ENCODE measurements at places on chromosomes 3 and 15.

DNA sequence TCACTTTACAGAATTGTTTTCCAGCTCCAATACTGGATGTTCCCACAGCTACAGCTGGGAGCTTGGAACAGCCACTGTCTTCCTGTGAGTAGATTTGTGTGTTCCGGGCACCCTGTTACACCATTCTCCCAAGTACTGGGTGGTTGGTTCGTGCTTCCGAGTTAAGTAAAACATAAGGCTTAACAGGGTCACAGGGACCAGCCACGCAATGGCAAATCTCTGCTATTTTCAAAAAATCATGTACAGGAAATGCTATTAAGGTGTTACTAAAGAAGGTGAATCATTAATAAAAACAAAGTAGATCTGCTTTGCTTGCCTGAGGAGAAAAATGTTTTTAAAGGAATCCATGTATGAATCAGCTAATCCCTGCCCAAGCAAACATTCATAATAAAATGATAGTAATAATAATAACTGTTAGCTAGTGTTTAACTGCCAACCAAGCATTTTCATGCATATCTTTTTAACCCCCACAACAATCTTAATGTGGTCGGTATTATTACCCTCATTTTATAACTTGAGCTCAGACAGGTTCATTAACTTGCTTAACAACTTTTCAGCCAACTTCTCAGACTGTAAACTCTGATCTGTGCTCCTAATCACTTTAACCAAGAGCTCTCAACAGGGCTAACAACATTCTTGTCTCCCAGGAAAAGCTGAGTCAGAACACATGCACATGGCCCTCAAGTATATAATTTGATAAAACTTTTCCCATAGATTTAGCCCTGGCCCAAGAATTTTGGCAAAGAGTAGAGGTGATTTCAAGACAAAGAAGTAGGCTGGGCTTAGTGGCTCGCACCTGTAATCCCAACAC is 2.7 kb upstream of the C2CD4A start:
- DNase-seq = peak; percentile 88

- peak; percentile 56 for DNase-seq
These were observed 75.6 kb downstream of the AQP9 start for GRCh38 chr15:58213587-58214338.

- DNase-seq = no peak
These were observed 12.8 kb downstream of the PAK6 start for GRCh38 chr15:40251486-40252140.

- peak; percentile 7 for DNase-seq
These were observed 63.1 kb downstream of the IFT57 start for GRCh38 chr3:108159105-108159504.

DNA sequence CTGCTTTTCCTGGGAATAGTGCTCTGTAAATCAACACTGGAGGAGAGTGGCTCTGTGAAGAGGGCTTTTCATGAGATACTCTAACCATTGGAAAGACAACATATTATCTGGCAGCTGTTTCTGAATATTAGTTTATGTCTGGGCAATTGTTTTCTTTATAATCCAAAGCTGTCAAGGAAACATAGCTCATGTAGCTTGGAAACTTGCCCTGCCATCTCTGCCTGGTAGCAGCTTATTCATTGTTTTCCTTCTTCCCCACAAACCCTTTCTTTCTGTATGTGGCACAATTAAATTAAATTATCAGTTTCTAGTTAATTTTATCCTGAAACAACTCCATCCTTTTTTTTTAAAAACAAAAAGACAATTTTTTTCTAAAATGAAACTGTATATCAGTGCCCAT is 160.0 kb downstream of the EDEM1 start:
- DNase-seq = no peak

DNA sequence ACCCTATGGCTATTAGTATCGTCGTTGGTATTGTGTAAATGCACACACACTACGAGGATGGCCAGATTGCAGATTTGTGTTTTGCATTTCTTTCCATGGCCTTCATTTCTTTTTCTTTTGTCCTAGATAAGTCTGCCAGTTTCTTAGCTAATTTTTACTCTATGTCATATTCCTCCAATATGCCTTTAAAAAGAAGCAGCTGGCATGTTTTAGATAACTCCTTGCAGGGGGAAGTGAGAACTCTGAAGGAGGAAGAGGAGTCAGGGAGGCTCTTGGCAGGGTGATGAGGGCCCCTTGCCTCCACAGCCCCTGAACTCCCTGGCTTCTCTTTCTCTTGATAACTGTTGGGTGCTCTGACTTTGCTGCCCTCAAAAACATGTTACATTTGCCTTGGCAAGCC is 244.0 kb downstream of the GABRG3 start:
- DNase-seq = no peak

DNA sequence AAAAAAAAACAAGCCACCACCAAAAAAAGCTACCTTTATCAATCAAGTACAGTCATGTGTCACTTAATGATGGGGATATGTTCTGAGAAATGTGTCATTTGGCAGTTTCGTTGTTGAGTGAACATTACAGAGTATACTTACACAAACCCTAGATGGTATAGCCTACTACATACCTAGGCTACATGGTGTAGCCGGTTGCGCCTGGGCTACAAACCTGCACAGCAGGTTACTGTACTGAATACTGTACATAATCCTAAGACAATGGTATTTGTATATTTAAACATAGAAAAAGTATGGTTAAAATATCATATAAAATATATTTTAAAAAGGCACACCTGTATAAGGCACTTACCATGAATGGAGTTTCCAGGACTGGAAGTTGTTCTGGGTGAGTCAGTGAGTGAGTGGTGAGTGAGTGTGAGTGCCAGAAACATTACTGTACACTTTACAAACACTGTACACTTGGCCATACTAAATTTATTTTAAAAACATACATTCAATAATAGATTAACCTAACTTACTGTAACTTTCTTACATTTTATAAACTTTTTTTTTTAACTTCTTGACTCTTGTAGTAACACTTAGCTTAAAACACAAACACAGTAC is 25.9 kb upstream of the JMJD7 start:
- peak; percentile 85 for DNase-seq

GRCh38 chr3:14801668-14802380 is 16.9 kb upstream of the FGD5 start:
- DNase-seq = no peak

DNA sequence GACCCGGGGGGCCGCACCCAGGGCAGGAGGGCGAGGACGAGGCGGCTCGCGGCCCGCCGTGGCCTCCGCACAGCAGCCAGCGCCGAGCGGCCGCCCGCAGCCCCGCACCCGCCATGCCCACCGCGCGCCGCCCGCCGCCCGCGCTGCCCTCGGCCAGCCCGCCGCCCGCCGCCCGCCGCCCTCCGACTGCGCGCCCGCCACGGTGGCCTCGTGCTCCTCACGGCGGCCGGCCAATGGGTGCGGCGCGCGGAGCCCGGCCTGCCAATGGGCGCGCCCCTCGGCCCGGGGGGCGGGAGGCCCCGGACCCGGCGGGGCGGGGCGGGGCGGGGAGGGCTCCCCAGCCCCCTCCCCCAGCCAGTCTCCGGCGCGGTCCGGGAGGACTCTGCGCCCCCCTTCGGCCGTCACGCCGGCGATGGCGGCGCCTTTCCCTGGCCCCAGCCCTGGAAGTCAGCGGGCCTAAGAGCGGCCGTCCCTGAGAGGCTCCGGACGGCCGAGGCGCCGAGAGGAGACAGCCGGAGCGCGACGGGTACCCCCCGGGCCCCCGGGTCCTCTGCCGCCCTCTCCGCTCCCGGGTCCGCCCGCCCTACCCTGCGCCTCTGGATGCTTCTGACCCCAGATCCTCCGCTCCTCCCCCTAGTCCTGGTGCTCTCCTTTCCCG is at the start of gene NT5DC2:
NT5DC2 (minus strand) TSS at position 235 of the 658 bp plus-strand sequence; CDS start at position 115, 120 bp downstream.
- DNase-seq = peak; percentile 71

DNA sequence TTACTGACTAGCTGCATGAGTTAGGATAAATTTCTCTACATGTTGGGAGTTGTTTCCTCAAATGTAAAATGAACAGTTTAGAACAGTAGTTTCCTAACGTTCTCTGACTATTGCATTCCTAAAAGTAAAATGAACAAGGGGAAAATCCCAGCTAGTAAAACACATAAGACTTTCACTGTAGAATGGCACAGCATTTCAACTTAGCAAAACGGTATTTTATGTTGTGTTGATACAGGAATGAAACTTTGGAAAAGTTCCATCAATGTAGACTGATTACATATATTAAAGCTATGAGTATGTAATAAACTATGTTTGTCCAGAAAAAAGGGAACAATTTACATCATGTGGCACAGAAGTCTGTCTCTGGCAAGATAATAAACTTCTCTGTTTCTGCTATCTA is 297.4 kb upstream of the EPHA3 start:
- DNase-seq = peak; percentile 66

GRCh38 chr3:194986208-194987043 is 284.5 kb downstream of the XXYLT1 start:
- peak; percentile 99 for DNase-seq

DNA sequence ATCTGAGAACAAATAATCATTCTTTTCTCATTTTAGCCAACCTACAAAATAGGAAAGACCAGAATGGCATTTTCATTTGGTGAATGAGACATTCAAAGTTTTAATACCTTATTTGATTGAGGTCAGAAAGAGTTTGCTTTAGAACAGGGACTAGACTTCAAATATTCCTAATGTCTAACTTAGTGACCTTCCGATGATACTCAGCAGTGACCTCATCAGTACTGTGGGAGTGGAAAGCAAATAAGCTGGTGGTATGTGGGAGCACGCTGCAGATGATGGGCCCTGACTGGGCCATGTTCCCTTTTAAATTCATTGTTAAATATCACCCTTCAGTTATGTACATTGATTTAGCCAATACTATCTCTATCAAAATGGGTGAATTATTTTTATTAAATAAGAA is 223.3 kb downstream of the P3H2 start:
- peak; percentile 28 for DNase-seq

DNA sequence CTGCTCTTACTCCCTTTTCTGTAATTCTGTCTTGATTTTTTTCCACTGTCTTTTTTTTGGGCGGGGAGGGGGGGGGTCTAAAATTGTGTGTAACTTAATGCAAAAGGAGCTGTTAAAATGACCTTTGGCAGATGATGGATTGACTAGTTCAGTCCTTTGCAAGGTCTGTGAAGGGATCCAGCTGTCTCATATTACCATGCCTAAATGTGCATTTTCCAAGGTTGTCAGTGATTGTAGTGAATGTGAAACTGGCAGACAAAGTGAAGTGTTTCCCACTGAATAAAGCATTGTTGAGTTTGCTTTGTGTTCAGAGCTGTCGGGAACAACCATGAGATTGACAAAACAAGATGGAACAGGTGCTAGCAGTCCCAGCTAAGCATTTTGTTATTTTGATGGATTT is 110.1 kb upstream of the SKOR1 start:
- DNase-seq = no peak

GRCh38 chr15:49137861-49138260 is 17.5 kb downstream of the COPS2 start:
- no peak for DNase-seq

- DNase-seq = no peak
These were observed 9.9 kb upstream of the KLHL25 start for GRCh38 chr15:85804481-85805170.

GRCh38 chr15:95604634-95605036 is 725.9 kb upstream of the NR2F2 start:
- peak; percentile 35 for DNase-seq

DNA sequence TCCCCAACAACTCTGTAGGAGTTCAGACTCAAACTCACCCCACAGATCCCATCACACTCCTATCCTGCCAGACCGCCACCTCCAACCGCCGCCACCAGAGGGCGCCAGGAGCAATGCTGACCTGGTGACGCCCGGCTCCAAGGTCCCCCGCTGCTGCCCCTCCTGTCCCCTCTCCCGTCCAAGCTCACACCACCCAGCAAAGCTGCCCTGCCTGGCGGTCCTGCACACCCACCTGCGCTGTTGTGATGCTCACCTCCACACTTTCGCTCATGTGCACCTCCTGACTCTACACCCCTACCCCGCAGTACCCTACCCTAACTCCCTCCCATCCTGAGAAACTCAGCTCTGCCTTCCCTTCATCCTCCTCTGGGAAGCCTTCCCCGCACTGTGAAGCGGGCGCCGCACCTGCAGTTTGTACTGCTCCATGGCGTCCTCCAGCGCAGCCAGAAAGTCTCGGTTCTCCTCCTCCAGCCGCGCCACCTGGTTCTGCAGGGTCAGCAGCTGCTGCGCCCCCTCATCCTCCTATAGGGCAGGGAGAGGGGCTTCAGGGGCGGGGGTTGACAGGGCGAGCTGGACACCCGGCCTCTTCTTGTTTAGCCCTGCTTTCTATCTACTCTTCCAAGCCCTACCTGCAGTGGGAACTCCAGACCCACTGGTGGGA is 7.9 kb downstream of the KIF7 start:
- peak; percentile 54 for DNase-seq

DNA sequence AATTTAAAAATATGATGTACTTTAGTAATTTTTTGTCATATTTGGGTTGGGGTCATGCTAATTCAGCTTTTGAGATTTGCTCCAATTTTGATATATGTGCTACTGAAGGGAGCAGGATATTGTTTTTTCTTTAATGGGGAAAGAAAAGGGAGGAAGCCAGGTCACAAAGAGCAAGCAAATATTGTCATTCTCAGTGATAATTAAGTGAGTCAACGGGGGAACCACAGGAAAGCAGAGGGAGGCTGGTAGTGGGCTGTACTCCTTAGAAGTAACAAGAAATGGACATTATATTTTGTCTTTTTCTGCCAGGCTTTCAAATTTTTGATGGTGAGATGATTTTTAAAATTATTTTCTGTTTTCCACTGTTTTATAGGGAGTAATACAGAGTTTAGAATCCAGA is 45.6 kb upstream of the NMD3 start:
- no peak for DNase-seq

DNA sequence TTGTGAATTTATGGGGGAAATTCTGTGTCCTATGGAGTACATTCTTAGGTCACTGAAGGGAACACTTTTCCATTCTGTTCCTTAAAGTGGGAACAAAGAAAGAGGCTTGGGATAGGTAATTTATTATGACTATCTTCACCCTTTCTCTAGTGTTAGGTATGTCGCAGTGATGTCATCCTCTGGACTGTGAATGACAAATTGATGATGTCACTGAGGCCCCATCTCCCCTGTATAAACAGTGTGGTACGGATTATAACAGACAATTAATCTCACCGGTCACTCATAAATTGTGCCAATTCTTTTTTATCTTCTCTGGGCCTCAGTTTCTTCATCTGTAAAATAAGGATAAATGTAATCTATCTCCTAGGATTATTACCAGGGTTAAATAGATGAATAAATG is 23.5 kb downstream of the MOBP start:
- DNase-seq = no peak

GRCh38 chr3:69236812-69237707 is 114.7 kb upstream of the LMOD3 start:
- no peak for DNase-seq

- no peak for DNase-seq
These were observed 1.7 kb upstream of the ALCAM start for GRCh38 chr3:105365081-105365390.

- no peak for DNase-seq
These were observed 8.4 kb upstream of the ABHD10 start for GRCh38 chr3:111970376-111970775.

Measured in epithelial cell of esophagus (primary cell).